Left renal pelvis (tissue), 4 donors: ENCODE measurements at places on chromosomes 5 and 9.

GRCh38 chr9:124183772-124184171 is 74.0 kb upstream of the NEK6 start:
- DNase-seq = no peak

DNA sequence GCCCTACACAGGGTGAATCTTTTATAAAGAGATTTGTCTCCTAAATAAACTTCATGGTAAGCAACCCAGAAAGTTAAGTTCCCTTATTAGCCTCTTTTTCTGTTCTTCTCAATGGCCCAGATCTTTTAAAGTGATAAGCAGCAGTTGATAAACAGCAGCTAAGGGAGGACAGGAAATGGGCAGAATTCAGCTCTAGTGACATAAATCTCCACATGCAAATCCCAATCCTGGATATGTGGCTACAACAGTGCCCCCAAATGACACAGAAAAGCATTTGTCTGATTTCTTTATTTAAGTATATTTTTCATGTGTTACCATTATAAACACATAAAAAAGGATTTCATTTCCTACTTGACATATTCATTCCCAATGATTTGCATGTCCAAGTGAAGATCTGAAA is 199.0 kb downstream of the DTWD2 start:
- no peak for DNase-seq

- DNase-seq = no peak
Observed at GRCh38 chr5:94312298-94312697, 306.1 kb downstream of the KIAA0825 start.

- DNase-seq = no peak
Observed at GRCh38 chr9:93678199-93679019, 102.0 kb downstream of the PHF2 start.

GRCh38 chr5:157137691-157138090 is 5.0 kb downstream of the MED7 start:
- no peak for DNase-seq

GRCh38 chr5:147763791-147764525 is 18.6 kb downstream of the JAKMIP2 start:
- DNase-seq = no peak

DNA sequence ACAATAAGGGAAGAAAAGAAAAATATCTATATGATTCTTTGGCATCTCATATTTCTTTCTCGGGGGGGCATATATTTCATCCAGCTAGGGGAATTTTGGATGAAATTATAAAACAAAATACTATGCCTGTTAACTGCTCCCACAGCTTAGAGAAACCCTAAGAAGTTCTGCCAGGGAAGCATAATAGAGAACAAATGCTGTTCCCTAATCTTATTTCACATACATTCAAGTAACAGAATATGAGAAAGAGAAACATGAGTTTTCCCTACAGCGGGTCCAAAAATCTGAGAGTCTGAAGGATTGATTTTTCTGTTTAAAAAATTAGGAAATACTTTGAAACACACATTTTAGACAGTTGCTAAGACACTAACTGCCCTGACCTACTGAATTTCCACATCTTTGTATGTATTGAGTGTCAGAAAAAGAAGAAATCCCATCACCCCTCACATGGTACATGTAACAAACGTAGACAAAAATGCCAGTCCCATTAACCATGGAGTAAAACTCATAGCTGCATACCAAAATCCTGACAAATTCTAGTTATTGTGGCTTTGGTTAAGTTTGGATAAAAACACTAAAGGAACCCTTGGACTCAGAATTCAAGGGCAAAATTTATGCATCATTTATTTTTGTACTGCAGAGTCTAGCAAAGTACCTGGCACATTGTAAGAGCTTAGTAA is 620.2 kb upstream of the DMAC1 start:
- DNase-seq = no peak

DNA sequence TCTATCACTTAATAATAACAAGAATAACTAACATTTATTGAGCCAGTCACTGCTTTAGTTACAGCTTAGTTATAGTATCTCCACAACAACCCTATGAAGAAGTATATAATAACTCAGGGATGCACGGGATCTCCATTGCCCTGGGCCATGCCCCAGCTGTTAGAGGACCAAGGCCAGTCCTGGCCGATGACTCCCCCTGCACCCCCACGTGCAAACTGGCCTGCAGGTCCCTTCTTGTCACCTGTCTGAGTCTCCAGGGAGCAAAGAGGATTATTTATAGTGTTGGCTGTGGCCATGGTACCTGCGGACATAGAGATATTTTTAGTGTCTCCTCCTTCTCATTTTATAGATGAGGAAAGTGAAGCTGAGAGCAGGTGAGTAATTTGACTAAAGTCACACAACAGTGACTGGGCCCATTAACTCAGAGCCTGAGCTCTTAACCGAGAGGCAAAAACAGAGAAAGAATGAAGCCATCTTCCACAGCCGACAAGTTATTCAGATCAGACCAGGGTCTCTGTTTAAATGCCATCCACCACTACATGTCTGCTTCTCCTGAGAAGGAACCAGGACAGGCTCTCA is 94.4 kb downstream of the TMEM215 start:
- DNase-seq = no peak

- DNase-seq = no peak
Observed at GRCh38 chr5:156560002-156560401, 233.0 kb downstream of the SGCD start.
